ENCODE measurements at places on chromosomes 12 and 14. TPM values are rescaled to one million over a fixed set of nuclear protein-coding genes. Genes with fewer than 3 reads are reported as not detected.

- no peak for DNase-seq
Observed at GRCh38 chr12:2967651-2968050, 8.5 kb downstream of the TEAD4 start.

DNA sequence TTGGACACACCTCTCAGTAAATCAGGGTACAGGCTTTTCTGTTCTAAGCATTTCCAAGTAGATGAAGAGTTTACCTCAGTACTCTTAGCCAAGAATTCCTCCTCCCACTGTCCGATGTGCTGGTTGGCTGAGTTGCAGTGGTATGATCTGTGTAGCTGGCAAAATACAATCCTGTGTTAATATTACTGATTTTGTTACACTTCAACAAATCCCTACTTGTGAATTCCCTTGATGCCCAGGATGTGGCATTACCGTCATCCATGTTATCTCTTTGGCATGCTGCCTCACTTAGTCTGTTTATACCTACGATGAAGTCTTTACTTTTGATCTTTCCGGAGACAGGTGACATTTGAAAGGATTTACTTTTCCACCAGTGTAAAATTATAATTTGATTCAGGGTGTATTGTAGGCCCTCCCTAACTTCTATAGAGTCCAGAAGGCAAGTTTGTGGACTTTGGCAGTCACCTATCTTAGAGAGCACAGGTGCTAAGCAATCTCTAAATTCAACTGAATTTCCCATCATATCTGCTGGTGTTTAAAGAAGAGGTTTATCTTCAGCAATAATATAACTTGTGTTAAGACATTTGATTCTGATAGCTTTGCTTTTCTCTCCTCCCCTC lies 10.1 kb downstream of the CCDC196 start:
- DNase-seq = no peak

Gene KRT71
- not detected for total RNA-seq

- no peak for DNase-seq
Observed at GRCh38 chr12:6700646-6701051, at the start of gene PIANP. Gene PIANP (minus strand): TSS chr12:6700815. CDS start chr12:6698061, 2,754 bp downstream.

DNA sequence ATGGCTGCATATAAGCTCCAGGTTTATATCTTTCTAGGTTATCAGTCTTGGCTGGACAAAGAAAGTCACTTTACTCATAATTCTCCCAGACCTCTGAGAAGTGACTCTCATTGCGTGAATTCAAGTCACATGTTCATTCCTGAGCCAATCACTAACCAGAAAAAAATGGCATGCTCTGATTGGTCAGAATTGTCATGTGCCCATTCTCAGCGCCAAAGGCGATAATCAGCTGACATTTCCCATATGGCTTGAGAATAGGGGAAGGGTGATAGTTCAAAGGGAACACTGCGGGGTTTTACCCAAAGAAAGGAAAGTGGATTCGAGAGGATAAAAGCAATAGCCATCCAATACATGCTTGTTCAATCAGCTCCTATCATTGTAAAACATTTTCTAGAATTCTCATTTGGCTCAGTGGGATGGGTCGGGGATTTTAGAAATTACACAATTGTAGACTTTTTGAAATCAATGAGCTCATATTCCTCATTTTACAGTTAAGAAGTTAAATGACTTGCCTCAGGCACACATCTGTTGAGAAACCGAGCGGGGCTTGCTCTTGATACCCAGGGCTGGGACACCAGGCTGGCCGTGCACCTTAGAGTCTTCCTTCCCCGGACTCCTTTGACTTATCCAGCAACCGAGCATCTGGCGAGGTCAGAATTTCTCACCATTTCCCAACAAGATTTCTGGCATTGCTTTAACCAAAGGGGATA lies 454.0 kb upstream of the TBX3 start:
- DNase-seq = no peak

Gene C1S
- total RNA-seq = 7.3 TPM

- no peak for DNase-seq
Observed at GRCh38 chr14:34981743-34982420, 910 bp upstream of the SRP54 start.

DNA sequence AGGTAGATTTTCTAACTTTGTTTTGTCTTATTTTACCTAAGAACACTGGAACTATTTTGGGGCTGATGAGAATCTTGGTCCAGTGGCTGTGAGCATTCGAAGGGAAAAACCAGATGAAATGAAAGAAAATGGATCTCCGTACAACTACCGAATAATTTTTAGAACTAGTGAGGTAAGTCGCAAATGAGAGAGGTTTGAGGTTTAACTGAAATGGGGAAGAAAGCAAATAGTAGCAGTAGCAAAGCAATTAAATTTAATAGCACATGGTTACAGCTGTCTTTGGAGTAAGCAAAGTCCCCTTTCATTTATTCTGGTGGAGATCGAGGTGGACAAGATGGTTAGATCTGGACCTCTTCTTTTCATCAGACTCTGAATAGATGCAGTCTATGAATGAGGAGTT lies 313.5 kb upstream of the RGS6 start:
- DNase-seq = no peak

Gene B4GALNT3
- total RNA-seq = 20.3 TPM

DNA sequence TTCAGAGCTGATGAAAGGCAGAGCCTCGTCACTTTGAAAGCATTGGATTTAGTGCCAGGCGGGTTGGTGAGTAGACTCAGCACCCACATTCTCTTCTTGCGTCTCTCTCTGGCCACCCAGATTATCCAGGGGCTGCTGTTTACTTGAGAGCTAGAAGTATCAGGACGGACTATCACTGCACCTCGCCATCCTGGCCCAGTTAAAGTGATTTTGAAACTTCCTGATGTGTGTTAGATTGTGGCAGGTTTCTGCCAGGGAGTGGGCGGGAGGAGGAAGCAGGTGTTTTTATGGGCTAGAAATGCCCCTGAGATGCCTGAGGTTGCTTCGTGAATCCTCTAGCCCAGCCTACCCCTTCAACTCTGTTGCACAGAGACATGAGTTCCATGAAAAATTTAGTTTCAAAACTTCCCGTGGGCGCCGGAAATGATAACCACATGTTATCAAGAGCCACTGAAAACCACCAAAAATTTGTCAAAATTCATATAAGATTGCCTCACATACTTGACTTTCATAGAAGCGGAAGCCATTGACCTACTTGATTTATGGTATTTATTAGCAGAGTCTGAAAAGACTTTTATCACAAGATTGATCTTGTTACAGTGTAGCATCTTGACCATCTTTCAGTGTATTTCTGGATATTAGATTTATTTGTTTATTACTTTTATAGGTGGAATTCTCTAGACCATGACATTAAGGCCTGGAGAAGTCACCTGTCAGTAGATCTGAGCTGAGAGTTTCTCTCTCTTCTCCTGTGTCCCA lies 466.0 kb downstream of the RAD51B start:
- DNase-seq = no peak

- no peak for DNase-seq
Observed at GRCh38 chr12:119147847-119148448, 30.8 kb upstream of the HSPB8 start.

Gene OAS2
- not detected for total RNA-seq

DNA sequence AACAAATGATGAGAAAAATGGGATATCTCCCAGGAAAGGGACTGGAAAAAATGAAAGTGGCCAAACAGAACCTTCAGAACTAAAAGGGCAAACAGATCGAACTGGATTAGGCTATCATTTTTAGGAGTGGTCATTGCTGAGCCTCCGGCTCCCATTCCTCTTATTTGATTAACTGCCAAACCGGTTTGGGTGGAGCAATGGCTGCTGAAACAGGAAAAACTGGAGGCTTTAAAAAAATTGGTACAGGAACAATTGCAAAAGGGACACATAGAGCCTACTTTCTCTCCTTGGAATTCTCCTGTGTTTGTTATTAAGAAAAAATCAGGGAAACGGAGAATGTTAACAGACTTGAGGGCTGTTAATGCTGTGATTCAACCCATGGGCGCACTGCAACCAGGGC lies 49.7 kb downstream of the TNFAIP2 start:
- DNase-seq = no peak

GRCh38 chr14:105899071-105899641 lies 372.8 kb downstream of the TMEM121 start:
- DNase-seq = no peak

DNA sequence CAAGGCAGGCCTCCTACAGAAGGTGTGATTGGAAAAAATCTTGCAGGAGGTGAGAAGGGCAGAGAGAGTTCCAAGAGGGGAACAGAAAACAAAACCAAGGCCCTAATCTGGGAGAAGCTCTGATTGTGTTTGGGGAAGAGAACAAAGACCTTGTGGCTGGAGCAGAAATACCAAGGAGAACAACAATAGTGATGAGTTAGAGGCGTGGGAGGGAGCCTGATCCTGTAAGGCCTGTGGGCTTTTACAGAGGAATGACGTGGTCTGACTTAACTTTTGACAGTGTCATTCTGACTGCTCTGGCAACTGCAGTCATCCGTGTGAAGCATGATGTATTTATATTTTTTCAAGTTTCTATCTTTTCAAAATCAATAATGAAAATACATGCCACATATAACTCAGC lies 200.6 kb downstream of the ANO4 start:
- DNase-seq = no peak

DNA sequence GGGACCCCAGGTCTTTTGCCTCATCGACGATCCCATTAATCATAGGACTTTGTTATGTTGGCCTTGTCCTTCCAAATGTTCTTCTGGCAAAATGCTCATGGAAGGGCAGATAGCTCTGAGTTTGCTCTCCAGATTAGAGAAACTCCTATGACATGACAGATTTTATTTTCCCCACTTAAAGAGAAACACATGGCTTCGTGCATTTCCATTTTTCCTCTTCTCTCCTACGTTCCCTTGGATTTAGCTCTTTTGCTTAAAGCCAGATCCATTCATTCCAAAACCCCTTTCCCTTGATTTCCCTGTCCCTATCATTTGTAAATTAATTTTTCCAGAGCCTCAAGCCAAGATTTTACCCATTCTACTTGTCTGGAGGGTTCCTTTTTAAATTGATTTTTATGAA lies 2.9 kb downstream of the PRIMA1 start:
- no peak for DNase-seq

- no peak for DNase-seq
Observed at GRCh38 chr14:54901380-54902142, 1.1 kb downstream of the GCH1 start.

- no peak for DNase-seq
Observed at GRCh38 chr12:9342614-9343353, 134.6 kb upstream of the PZP start.

DNA sequence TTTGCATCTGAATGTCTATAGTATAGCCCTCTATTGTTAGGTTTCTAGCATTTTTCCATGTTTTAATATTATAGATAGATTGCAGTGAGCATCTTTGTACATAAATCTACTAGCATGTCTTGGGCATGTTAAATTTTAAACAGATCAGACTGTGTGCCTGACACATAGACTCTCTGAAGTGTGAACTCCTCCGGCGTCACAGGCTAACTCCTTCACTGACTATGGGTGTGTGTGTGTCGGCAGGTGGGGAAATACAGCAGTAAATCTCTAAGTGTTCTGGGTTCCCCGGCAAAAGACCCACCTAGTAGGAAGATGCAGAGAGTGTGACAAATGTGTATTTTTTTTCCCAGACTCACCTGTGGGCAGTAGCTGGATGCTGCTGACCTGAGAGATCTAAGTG lies 2.3 kb downstream of the VWF start:
- no peak for DNase-seq

Gene ALDH1L2
- 7.2 TPM for total RNA-seq

Gene TRMT5
- total RNA-seq = 24.2 TPM

Gene IRAK4
- 5.8 TPM for total RNA-seq

DNA sequence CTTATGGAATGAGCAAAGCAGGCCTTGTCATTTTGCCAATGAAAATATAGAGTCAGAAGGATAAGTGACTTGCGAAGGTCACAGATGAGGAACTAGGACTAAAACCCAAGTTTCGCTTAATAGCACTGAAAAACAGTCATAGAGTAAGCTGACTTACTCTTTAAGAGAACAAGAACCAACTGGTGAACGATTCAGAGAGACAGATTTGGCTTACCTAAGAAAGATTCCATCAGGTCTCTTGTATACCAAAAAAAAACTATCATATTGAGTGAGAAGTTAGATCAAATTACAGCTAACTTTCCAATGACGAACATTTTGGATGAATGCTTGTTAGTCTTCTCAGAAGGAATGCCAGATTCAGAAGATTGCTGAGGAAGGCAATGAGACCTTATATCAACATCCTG lies 74.2 kb downstream of the ZFC3H1 start:
- no peak for DNase-seq

Data from H1 (cell line).